ENCODE measurements at places on chromosomes 2 and 18.

GRCh38 chr2:190927301-190927700 is 46.7 kb downstream of the GLS start:
- DNase-seq, result no peak

GRCh38 chr2:45889053-45889452 is 237.6 kb downstream of the PRKCE start:
- peak; percentile 31 for DNase-seq

DNA sequence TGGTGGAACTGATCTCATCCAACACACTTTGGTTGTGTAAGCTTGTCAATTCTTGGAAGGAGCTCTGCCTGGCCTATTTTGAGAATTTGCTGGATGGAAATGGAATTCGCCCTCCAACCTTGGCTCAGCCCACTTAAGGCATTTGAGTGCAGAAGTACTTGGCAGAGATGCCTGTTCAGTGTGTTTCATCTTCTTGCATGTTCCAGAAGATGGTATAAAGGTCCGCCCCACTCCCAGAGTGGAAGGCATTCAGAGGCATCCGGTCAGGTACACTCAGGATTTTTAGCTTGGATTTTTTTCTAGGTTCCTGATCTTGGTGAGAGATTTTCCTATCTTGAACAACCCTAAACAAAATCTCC is 61.3 kb upstream of the TXNDC2 start:
- no peak for DNase-seq

DNA sequence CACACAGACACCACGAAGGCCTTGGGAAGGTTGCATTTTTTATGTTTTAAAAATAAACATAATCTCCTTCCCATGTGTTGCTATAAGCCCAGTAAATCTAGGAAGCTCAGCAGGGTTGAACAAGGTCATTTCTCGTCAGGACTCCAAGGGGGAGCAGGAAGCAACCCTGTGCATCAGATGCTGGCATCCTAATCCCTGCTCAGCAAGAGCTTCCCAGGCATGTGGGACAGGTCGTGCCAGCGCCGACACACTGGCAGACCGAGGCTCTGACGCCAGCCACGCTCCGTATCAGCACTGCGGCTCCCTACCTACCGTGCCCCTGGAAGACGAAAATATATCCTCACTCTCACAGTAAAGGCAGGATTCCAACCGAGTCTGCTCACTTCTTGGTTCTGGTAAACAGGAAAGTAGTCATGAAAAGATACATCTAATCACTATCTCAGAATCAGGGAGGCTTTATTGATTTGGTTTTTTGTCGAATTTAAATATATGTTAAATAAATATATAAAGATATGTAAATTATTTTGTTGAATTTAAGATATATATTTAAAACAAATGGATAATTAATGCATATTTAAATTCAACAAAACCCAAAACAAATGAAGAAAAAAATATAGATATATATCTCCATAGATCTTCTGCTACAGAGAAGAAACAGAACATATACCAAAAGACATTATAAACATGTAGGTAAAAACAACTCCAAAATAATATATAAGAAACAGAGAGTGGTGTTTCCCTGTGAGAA is 61.4 kb downstream of the TXNL1 start:
- DNase-seq, result no peak

- DNase-seq, result no peak
Observed at GRCh38 chr18:24601585-24601984, 141.1 kb downstream of the HRH4 start.

DNA sequence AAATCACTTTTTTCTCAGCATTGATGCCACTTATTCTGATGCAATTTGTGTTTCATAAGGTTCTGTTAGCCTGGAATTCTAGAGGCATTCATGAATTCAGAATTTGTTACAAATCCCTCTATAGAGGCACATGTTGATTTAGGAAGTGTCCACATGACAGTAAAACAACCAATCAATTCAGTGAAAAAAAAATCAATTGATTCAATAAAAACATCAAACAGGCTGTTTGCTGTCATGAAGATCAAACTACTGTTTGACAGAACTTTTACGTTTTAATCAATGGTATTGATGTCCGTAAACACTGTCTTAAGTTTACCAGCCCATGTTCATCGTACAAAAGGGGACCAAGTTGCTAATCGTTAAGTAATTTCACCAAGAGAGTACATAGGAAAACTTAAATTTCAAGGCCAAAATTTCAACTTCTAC is 261.5 kb downstream of the FIGN start:
- no peak for DNase-seq

DNA sequence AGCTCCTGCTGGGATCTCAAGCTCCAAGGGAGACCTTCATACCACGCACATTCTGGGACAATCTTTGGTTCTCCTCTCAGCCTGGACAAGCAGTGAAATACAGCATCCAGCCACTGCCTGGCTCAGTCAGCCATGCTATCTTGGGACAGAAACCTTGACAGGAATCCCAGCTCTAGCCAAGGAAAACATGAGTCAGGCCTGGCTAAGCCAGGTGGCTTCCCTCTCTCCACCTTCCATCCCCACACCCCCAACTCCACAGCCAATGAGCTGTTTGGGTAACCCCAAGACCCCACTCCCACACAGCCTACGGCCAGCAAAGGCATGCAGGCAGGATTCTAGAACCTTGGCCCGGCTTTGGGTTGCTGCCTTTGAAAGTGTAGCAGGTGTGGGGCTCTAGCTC is 64.9 kb downstream of the MCFD2 start:
- DNase-seq, result no peak

GRCh38 chr18:25077944-25078723 is 273.8 kb downstream of the ZNF521 start:
- no peak for DNase-seq

DNA sequence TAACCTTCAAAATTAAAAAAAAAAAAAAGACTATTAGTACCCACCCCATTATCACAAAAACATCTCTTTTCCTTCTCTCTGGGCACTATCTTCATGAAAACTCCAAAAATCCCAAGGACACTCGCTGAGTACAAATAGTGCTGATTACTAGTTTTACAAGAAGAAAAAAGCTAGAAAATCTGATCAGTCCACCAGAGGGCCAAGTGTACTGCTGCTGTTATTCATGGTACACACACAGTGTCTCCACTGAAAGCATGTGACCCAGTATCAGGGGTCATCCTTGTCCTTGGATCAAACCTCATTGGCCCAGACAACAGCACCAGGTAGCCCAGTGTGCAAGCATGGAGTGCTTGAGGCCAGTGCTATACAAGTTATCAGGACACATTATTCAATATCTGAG is 382.7 kb upstream of the KLHL29 start:
- no peak for DNase-seq

DNA sequence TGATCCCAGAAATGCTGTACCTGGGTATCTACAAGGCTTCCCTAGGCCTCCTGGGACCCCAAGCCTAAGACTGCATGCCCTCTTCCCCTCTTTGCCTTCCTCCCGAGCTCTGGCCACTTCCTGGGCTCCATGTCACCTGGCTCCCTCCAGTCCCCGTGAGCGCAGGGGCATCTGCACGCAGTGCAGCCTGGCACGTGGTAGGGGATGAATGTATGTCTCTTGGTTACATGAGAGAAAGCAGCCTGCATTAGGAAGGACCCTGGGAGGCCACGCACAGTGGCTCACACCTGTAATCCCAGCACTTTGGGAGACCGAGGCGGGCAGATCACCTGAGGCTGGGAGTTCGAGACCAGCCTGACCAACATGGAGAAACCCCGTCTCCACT is 15.8 kb downstream of the PASK start:
- no peak for DNase-seq

GRCh38 chr2:172655091-172655837 is 80.4 kb upstream of the RAPGEF4 start:
- DNase-seq, result no peak

DNA sequence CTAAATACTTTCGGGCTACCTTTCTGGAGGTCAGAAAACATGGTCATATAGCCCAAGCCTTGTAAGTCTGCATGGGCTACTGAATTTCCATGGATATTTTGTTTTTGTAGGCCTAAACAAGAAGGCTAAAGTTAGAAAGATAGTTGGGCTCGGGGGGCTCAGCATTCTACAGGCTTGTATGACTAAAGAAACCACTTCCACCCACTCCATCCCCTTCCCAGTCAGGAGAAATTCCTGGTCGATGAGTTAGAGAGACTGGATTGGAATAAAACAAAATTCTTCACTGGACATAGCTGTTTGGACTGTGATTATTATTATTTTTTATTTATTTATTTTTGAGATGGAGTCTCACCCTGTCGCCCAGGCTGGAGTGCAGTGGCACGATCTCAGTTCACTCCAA is 539.4 kb upstream of the TNP1 start:
- no peak for DNase-seq

GRCh38 chr2:39696101-39696553 is 30.4 kb downstream of the TMEM178A start:
- DNase-seq, result no peak

All from CD4-positive, alpha-beta T cell treated with Interleukin-21 for 1 hour (primary cell).